ENCODE measurements at places on chromosomes 1 and 21.

DNA sequence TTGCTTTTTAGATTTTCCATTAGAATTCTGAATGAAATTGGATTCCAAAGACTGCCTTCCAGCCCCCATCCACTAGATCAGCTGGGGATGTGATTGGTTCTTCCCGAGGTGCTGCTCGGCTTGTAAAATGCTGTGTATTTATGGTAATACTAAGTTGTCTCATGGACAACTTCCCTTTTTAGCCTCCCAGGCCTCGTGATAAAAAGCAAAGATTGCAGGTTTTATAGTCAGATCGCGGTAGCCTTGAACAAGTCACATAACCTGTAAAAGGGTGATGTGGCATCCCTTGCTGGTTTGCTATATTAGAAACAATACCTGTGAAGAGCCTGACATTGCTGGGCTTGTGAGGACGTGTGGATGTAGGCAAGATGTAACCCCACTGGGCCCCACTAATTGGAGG is 10.4 kb downstream of the MUL1 start:
- no peak for DNase-seq

- DNase-seq, result no peak
Observed at GRCh38 chr1:38541223-38541622, 318.3 kb downstream of the RRAGC start.

- DNase-seq, result peak; percentile 58
Observed at GRCh38 chr21:30990514-30991262, 47.6 kb downstream of the KRTAP19-8 start.

DNA sequence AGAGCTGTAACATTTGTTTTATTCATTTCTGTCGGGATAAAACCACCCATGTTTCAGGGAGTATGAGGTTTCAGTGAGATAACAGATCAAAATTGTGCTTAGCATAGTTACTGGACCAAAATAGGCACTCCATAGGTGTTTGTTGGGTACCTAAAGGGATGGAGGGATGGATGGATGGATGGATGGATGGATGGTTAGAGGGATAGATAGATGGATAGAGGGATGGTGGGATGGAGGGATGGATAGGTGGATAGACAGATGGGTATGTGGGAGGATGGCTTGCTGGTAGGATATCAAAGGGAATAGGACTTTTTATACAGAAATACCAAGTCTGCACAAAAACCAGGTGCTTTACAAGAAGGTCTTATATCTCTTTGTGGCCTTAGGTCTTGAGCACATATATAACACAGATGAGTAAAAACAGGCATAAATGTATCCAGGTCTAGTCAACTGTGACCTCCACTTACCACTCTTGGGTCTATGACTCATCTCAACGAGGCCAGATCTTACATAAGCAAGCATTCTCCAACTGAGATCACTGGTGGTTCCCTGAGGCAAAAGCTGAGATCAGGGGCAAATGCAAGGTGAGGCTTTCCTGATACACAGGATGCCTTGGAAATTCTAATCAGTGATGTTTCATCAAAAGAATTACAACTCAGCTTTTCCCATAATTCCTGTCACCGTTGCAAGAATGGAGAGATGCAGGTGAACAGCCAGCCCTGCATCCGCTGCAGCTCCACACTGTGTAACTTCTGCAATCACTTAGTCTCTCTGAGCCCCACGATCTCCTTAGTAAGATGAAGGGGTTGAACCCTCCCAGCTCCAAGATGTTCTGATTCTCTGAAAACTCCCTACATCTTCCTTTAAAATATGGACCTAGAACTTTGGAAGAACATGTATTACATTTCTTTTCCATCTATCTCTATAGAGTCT is 32.0 kb downstream of the PTAFR start:
- DNase-seq, result no peak

- no peak for DNase-seq
Observed at GRCh38 chr1:103489935-103490334, 35.6 kb upstream of the RNPC3 start.

- DNase-seq, result no peak
Observed at GRCh38 chr1:31739346-31739745, 24.8 kb downstream of the ADGRB2 start.

GRCh38 chr1:8754247-8754650 is 63.2 kb downstream of the RERE start:
- no peak for DNase-seq

GRCh38 chr21:42340187-42341050 is 10.4 kb downstream of the TFF2 start:
- DNase-seq, result no peak

DNA sequence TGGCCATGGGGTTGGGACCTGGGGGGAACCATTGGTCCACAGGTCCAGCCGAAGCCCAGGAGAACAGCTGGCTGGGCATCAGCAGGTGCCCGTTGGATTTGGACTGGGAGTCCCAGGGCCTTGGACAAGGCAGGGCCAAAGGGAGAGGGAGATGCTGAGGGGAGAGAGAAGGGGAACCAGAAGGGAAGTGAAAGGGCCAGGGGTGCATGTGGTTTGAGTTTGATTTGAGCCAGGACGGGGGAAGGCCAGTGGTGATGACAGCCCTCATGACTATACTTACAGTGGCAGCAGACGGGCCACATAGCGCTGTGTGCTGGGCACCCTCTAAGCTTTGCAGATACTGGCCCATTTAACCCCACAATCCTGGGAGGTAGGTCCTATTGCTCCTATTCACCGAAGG is 18.8 kb downstream of the AGRN start:
- no peak for DNase-seq

- no peak for DNase-seq
Observed at GRCh38 chr1:1360506-1361169, 2.3 kb upstream of the MXRA8 start.

- no peak for DNase-seq
Observed at GRCh38 chr1:162639718-162640117, 7.5 kb downstream of the DDR2 start.

- DNase-seq, result no peak
Observed at GRCh38 chr1:154344977-154345837, 19.9 kb downstream of the ATP8B2 start.

DNA sequence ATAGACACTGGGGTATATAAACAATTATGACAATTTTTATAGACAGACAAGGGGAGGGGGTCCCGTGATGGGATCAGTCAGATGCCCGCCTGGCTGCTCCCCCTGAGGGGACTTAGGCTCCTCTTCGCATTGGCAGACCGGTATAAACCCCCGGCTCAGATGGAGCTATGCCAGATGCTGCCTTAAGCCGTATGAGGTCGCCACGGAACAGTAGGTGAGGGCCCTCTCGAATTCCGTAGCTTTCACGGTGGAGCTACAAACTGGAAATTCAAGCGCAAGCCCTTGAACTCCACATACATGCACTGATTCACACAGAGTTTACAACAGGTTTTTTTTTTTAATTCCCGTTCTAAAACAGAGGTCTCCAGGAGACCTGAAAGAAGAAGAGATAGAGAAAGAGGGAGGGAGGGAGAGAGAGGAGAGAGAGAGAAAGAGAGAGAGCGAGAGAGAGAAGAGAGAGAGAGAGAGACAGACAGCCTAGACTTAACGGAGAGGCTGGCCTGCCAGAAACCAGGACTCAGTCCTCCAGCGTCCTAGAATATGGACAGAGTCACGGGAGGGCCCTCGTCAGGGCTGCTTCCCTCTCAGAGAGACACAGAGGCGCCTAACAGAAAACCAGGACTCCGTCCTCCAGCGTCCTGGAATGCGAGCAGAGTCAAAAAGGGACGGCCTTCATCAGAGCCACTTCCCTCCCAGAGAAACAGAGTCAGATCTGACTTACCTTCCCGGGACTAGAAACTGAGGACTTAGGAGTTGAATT is 24.4 kb upstream of the TMEM54 start:
- no peak for DNase-seq

DNA sequence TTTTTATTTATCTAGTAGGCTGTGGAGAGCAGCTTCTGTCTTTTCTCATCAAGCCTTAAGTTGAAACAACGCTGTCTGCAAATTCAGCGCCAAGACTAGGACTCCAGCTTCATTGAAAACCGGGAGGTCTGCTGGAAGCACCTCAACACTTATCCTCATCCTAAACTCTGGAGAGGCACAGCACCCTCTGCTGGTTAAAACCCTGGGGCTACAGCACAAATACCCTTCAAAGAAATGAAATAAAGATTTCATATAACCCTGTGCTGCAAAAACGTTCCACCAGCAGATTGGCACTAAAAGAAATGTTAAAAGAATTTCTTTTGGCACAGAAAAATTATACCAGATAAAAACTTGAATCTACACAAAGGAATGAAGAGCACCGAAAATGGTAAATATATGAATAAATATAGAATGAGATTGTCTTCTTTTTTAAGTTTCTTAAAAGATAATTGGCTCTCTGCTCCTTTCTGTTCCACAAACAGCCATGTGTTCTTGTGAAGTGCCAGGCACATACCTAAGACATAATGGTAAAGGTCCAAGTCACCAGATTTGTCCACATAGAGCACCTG is 227.7 kb upstream of the SAMSN1 start:
- DNase-seq, result no peak

GRCh38 chr1:8597455-8597854 is 220.0 kb downstream of the RERE start:
- DNase-seq, result no peak

GRCh38 chr1:211687462-211688215 is 12.2 kb upstream of the NEK2 start:
- DNase-seq, result no peak

- DNase-seq, result no peak
Observed at GRCh38 chr1:154413177-154413783, 8.1 kb downstream of the IL6R start.

DNA sequence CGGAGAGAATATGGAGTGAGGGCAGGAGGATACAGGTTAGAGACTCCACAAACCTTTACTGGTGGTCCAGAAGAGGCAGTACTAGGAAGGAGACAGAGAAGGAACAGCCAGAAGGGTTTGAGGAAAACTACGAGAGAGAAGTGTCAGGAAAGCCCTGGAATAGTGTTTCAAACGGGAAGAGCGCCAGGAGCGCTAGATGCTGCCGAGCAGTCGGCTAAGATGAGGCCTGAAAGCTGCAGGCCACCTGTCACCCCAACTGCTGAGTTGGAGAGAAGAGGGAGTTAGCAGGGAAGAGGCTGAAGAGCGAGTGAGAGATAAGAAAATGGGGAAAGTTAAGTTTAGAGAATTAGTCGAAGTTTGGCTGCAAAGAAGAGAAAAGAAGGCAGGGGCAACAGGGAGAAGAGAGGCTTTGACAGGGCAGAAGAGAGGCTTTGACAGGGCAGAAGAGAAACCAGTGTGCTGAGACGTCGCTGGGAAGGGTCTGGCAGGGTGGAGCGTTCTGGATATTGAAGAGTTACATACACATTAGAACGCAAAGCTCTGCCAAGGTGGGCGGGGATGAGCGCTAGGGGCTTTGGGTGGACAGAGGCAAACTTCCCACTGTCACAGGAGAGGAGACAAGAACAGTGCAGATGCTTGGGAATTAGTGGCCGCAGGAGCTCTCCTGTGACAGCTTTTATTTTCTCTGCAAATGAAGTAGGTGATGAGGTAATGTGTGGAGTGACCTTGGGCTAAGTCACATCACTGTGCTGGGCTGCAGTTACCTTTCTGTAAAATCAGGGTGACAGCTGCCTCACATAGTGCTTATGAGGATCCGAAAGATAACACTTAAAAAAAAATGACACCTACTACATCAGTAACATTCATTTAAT is 31.2 kb downstream of the PCSK9 start:
- no peak for DNase-seq

DNA sequence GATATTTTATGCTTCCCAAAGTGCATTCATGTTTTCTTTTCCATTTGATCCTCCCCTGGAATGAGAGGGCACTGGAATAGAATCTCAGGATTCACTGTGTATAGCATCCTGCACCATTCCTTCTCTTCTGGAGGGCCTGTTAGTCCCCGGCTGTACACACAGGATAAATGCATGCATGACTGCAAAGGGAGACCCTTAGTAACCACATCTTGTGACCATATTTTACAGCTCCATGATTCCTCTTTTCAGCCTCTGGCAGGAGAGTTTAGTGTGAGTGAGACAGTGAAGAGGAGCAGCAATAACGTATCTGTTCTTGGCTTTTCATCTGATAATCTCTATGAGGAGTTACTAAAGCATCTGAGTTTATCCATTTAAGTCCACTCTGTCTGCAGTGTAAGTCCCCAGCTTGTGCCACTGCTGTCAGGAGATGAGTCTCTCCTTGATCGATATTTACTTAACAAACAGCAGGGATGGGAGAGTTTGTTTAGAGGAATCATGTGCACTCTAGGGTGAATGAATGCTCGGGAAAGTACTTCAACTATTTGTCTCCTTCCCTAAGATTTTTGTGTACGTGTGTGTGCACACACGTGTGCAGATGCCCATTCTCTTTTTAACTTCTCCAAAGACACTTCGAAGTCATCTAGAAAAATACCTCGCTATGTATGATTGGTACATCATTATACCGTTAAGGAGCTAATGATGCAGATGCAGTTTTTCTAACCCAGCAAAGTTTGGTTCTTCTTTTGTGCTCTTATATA is 41.1 kb downstream of the PROX1 start:
- no peak for DNase-seq

- DNase-seq, result no peak
Observed at GRCh38 chr1:209797978-209798639, 7.8 kb downstream of the IRF6 start.

DNA sequence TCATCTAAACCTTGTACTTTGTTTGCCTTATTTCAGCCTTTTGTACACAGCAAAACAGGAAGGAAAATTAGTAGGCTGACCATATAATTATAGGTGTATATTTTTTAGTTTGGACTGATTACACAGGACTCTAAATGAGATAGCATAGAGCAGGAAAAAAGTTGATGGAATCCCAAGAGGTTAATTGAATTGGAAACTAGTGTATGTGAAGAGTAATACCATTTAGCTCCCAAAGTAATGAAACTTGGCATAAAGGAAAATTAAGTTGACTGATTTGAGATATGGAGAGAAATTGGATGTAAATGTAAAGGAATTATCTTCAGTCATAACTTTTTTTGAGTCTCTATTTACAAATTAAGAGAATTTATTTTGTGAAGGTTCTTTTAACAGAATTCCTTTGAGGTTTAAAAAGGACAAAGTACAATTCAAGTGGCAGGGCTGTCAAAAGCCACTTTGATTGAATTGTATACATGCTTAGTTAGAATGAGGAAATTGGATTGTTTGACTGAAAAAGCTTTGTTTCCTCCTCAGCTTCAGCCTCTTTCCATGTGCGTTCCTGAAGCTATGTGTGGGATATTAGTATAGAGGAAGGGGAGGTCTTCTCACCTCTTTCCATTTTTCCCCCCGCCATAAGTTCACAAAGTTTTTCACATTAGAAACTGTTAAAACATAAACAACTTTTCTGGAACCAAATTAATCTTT is 26.4 kb downstream of the SNX27 start:
- no peak for DNase-seq

- no peak for DNase-seq
Observed at GRCh38 chr1:79852004-79852403, 845.5 kb upstream of the ADGRL4 start.

DNA sequence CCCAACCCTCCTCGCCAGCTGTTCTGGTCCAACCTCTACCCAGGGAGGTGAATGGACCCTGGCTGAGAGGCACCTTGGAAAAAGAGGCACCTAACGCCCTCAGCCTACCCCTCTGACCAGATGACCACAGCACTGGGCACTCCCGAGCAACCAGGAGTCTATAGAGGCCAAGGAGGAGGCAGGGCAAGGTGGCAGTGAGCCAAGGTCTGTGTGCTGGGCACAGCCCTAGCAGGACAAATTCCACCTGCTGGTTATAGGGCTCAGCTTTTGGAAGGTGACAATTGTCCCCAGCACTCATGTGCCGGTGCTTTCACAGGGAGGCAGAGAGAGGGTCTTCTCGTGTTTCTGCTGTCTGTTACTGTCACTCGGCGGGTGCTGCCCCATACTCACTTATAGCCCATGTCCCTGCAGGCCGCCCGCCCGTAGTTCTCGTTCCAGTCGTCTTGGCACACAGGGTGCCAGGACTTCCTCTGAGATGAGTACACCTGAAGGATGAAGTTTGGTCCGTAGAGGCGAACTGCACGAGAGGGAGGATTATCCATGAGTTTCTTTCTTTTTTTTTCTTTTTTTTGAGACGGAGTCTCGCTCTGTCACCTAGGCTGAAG is 27.8 kb downstream of the TMPRSS2 start:
- no peak for DNase-seq
